Spinal cord (tissue), 10 donors: ENCODE measurements at places on chromosomes 16 and 17. TPM values are rescaled to one million over a fixed set of nuclear protein-coding genes. Genes with fewer than 3 reads are reported as not detected.

The ABCC12 gene
- 0.40 TPM for total RNA-seq

The CCDC154 gene
- 0.59 TPM for total RNA-seq

The TP53TG3F gene
- total RNA-seq: not detected

The CNGB1 gene
- 2.1 TPM for total RNA-seq

The GNG13 gene
- not detected for total RNA-seq

The RAB40C gene
- total RNA-seq: 21.7 TPM

The SLC6A2 gene
- total RNA-seq: 0.89 TPM

The AURKB gene
- total RNA-seq: 8.6 TPM

The DRC3 gene
- 19.9 TPM for total RNA-seq

The C1QTNF1 gene
- 9.0 TPM for total RNA-seq

The FA2H gene
- total RNA-seq: 7.1 TPM

The VWA3A gene
- total RNA-seq: 21.4 TPM

The C16orf92 gene
- total RNA-seq: not detected

The ATP2A3 gene
- total RNA-seq: 4.0 TPM

The DOC2B gene
- 11.5 TPM for total RNA-seq

The HOXB9 gene
- total RNA-seq: 23.9 TPM

The PAGR1 gene
- total RNA-seq: 8.2 TPM

The ATP2A1 gene
- total RNA-seq: 0.77 TPM

The GIT1 gene
- total RNA-seq: 23.3 TPM

The IL17C gene
- not detected for total RNA-seq

The NPTX1 gene
- 19.4 TPM for total RNA-seq

The MGAT5B gene
- total RNA-seq: 6.9 TPM

The CFAP97D1 gene
- not detected for total RNA-seq

The NPIPA5 gene
- 0.69 TPM for total RNA-seq

The FOXC2 gene
- total RNA-seq: 17.5 TPM

The CRK gene
- 78.4 TPM for total RNA-seq

The SLC38A8 gene
- 1.4 TPM for total RNA-seq

The KRT25 gene
- total RNA-seq: 0.40 TPM
